GOT3 (cell line): ENCODE measurements at places on chromosomes 3 and 15.

- no peak for DNase-seq
Measured at GRCh38 chr15:48966595-48967301, 3.0 kb upstream of the SHC4 start.

GRCh38 chr3:46695962-46696894, 2.7 kb upstream of the ALS2CL start:
- no peak for DNase-seq

DNA sequence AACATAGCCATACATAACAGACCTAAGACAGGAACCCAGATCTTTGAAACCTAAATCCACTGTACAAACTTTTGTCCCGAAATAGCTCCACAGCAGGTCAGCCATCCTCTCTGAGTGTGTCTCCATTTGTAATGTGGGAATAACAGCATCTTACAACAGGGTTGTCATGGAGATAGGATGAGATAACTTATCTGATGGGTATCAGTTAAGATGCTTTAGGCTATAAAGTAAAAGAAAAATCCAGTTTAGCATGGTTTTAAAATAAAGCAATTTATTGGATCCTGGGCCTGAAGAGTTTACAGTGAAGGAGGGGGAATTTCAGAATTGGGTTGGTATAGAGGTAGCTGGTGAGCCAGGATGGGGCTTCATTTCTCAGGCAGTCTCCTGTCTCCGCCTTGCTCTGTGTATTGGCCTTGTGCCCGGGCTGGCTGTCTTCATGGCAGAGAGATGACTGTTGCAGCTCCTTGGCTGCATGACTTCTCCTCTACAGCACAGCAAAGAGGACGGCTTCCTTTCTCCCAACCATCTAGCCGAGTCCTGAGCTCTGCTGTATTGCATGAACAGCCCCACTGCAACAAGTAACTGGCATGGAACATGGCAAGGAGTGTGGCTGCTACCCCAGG, 131.9 kb upstream of the PROK2 start:
- DNase-seq, result no peak

GRCh38 chr15:69824877-69825406, 272.8 kb downstream of the TLE3 start:
- DNase-seq, result no peak

DNA sequence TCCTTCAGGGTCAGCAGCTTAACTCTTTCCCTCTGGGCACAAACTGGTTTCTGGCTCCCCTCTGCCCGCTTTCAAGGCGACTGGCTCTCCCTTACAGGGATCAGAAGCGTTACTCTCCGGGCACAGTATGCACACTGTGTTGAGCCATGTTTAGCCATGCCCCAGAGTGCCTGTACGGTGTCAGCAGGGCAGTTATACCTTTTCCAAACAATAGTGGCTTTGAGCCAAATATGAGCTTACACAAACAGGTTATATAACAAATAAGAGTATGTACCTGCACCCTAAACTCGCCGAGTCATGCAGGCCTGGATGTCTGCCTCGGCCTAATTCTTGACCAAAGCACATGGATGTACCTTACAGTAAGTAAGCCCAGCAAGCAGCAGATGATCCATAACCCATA, 175.6 kb upstream of the ANKRD28 start:
- DNase-seq, result no peak

- no peak for DNase-seq
Measured at GRCh38 chr3:147367676-147368075, 38.7 kb downstream of the ZIC4 start.

DNA sequence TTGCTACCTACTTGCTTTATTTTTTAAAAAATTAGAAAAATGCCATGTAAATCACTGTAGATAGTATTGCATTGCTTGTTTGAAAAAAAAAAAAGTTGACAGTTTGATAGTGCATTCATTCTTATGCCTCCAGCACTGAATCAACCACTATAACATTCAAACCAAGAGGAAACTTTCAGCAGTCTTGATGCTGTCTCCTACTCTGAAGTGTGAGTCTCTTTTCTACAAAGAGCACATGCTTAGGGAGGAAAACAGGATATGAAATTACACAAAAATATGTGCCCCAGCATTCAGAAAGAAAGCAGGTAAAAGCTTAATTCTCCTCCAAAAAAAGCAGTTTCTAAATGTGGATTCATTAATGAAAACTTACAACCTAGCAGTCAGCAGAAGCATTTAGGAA, 78.3 kb downstream of the ZBTB20 start:
- DNase-seq, result no peak

- DNase-seq, result no peak
Measured at GRCh38 chr3:195154111-195154791, 116.7 kb downstream of the XXYLT1 start.

- DNase-seq, result no peak
Measured at GRCh38 chr3:49757197-49757596, 29.1 kb downstream of the IP6K1 start.

DNA sequence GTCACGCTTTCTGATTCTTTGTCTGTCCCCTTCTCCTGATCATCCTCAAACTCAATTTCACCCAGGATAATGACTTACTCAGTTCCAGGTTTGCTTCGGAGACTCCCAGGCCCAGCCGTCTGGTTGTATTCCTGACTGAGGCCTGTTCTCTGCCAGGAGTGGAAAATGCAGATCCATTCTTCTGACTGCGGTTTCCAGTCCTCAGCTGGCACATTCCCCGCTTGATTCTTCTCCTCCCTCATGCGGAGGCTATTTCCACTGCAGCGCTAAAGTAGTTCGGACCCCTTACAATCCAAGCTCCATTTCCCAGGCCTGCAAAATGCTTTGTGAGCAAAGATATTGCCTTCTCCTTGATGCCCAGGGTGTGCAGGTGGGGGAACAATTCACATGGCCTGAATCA, 47.2 kb upstream of the GALNT15 start:
- no peak for DNase-seq

DNA sequence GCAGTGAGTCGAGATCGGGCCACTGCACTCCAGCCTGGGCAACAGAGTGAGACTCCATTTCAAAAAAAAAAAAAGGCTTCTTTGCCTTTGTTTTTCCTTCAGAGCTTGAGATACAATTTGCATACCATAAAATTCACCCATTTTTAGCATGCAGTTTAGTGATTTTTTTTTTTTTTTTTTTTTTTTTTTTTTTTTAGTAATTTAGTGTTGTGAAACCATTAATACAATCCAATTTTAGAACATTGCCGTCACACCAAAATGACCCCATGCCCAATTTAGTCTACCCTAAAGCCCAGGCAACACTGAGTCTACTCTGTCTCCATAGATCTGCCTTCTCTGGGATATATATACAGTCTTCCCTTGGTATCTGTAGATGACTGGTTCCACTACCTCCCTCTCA, 61.1 kb downstream of the USP50 start:
- no peak for DNase-seq

DNA sequence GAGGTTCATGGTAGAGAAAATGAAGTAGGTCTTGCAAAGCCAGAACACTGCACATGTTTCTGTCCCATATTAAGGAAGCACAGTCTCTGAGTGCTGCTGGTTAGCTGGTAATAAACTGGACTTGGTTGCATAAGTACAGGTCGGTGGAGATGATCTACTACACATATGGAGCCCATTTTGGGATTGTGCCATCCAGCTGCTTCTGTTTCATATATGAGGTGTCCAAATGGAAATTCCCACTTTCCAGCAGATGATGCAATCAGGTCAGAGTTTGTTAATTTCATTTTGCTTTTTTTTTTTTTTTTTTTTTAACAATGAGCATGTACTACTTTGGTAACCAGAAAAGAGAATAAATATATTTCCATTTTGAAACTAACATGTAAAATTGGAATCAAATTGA, 122.6 kb downstream of the SATB1 start:
- DNase-seq, result no peak

- DNase-seq, result no peak
Measured at GRCh38 chr15:83837945-83838571, 184.1 kb downstream of the ADAMTSL3 start.

GRCh38 chr3:156704370-156705036, 30.1 kb downstream of the TIPARP start:
- DNase-seq, result no peak

DNA sequence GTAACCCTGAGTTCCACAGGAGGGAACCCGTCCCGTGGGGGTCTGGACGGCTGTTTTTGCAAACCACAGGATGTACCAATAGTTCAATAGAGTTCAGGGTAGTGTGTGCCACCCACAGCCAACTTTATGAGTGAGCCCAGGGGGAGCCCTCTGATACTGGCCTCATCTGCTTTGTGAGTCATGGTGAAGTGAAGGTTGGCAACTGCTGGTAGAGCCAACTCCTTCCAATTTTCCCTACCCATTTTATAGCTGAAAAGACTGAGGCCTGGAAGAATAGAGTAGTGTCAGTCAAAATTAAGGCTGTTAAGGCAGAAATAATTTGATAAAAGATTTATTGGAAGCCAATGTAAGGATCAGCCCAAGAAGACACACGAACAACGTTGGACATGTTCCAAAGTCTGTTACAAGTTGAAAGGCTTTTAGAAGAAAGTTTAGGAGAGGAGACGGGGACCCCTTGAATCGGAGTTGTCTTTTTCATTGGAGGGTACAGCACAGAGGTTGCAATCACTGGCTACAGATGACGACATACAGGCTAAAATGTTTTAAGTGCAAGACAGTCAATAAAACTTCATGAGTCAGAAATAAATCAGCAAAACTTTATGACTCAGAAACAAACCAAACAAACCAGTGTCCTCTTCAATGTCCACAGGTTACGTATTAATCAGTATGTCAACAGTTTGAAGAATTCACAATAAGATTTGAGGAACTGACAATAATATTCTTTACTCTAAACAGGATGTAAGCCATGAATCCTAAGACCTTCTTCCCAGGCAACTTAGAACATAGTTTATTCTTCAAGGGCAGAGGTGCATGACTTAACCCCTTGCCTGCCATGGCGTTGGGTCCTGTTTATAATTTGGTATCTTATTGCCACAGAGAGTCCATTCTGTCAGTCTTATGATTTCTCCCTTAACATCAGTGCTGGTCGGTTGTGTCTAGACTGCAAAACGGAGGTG, 62.9 kb upstream of the NR2E3 start:
- DNase-seq, result no peak

DNA sequence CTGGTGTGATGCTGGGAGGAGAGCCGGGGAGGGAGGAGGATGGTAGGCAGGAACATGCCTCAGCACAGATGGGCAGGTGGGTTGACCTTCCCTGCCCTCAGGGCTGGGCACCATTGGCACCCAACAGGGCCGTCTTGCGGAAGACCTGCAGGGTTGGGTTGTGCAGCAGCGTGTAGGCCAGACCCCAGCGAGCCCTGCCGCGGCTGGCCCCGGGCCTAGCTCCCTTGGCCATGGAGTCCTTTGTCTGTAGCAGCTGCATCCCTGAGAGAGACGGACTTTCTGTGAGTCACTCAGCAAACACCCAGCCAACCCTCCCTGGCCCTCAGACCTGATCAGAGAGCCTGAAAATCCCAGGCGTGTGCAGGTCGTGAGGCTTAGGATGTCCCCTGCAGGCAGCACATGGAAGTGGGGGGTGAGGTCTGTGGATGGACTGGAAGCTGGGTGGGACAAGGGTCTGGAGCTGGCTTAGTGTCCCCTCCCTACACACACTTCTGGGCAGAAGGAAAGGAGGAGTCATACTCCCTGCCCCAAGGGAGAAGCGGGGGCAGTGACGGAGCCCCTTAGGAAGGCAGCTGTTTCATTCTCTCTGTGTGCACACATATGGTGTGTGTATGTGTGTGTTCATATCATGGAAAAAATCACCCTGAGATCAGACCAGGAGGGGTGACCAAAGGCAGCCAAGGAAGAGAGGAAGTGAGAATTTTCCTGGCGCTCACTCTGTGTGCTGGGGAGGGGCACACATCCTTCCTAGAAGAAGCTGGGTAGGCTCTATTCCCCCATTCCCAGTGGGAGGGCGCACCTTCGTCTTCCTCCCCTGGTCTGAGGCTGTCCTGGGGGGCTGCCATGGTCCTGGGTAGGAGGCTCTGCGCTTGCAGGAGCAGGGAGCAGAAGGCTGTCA, 6.7 kb downstream of the ISLR start:
- no peak for DNase-seq

DNA sequence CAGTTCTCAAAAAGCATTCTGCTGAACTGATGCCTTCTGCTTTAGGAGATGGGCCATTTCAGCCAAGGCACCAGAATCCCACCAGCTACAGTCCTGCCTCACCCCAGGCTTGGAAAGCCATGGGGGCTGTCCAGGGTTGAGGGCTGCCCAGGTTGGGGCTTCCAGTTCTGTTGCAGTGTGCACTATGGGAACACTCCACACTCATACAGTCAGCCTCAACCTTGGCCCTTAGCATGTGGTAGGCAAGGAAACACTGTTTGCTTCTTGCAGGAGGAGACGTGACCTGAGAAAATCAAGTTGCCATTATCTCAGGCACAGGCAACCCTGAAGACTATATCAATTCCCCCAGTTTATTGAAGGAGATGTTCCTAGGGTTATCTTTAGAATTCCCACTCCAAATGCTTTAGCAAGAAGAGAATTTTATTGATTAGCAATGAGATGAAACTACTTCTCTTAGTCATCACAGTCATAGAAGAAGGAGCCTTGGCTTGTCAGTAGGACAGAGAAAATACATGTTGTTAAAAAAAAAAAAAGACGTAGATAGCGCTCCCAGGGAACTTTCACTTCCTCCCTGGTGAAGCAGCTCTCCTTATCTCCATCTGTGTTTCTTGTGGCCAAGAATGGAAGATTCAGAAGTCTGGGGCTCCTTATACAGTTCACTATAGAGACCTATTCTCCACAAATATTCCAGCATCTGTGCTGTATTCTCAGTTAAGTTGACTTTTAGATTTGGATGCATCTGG, 38.3 kb upstream of the IL12A start:
- DNase-seq, result no peak

DNA sequence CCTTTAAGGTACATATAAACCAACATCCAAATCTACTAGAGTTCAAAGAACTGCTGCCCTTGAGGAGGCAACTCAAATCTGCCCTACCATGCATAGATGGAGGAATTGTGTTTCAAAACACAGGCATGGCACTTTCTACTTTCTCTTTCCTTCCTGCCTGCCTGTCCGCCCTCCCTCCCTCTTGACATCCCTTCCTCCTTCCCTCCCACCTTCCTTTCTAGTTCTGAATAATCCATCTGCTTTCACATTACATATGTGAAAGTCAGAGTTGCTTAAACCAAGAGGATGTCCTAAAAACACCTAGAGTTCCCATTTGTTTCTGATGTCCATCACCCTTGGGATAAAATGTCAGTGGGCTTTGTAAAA, 537.6 kb downstream of the FOXP1 start:
- no peak for DNase-seq

DNA sequence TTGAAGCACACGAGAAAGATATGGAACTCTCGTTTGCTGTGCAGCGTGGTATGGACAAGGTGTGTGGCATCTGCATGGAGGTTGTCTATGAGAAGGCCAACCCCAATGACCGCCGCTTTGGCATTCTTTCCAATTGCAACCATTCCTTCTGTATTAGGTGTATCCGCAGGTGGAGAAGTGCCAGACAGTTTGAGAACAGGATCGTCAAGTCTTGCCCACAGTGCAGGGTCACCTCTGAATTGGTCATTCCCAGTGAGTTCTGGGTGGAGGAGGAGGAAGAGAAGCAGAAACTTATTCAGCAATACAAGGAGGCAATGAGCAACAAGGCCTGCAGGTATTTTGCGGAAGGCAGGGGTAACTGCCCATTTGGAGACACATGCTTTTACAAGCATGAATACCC, 1.2 kb downstream of the MKRN3 start:
- no peak for DNase-seq

- DNase-seq, result no peak
Measured at GRCh38 chr3:60877188-60877587, 374.1 kb downstream of the FHIT start.

GRCh38 chr3:29072611-29073010, 208.3 kb upstream of the RBMS3 start:
- DNase-seq, result no peak
